ENCODE measurements at places on chromosomes 7 and 10.
A peak's percentile ranks its signal among the peaks of the same experiment; 100 is the strongest.

DNA sequence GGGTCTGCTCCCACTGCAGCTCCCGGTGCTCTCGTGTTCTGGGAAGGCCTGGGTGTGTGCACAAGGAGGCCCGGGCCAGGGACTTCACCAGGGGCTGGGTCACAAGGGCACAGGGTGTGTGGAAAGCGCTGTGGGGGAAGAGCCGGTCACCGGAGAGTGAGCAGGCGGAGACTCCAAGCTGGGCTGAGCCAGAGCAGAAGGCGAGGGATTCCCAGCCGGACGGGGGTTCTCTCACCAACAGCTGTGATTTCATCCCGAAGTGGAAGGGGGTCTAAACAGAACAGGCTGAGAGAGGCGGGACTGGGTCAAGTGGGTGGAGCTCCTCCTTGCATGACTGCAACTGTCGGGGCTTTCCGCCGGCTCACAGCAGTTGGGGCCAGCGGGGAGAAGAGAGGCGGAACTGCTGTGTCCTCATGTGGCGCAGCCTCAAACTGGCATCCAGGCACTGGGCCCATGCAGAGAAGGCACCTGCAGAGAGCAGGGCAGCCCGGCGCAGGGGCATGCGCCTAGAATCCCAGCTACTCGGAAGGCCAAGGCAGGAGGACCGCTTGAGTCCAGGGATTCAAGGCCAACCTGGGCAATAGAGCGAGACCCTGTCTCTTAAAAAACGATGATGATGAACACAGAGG lies 7.6 kb upstream of the ORAI2 start:
- DNase-seq = peak; percentile 76

DNA sequence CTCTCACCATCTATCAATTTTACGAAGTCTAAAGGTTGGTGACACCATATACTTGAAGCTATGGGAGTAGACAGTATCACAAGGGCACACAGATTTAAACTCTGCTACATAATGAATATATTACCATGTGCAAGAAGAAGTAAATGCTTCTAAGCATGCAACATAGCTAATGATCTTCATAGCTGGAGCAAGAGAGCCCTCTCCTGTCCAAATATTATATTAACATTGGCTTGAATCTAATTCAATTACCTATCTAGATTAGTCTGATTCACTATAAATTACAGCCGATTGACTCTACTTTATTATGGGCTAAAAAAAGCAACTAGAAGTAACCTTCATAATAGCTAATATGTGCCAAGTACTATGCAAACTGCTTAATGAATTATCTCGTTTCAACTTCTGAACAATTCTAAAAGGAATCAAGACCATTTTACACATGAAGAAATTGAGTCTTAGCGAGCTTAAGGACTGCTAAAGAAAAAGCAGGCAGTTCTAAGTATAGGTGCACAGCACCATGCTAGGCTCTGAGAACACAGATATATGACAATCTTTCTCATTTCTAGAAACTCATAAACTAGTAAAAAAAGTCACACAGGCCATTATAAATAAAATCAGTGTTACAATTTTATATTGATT lies 21.9 kb downstream of the FRA10AC1 start:
- DNase-seq = no peak

DNA sequence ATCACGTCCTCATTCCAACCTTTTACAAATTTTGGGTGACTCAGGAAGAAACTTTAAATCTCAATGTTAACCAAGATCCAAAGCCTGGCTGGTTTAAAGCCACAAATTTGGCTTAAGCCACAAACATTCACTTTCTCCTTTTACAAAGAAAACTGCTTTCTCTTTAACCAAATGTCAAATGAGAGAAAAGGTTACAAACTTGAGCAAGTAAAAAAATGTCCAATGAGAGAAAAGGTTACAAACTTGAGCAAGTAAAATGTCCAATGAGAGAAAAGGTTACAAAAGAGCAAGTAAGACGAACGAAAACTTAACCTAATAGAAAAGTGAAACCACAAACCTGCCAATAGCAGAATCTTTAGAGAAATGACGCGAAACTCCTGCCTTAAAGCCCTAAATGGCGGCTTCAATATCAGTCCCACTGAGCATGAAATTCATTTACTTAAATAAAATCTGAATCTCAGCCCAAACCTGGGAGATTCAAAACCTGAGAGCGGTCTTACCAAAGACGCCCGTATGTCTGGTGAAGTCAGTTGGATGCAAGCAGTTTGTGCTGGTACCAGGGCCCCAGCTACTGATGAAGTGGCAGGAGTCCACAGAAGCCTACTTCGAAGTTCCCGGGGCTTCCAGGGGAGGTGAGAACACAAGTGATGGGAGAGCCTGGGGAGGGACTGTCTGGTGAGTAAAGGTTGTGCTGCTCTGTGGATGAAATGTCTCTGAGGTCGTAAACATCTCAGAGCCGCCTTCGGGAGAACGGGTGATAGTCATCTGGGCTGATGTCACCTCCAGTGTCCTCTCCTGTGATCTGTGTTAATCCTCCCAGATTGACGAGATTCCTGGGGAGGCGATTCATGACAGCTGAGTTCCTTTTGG lies 74.6 kb downstream of the PAXIP1 start:
- peak; percentile 16 for DNase-seq

DNA sequence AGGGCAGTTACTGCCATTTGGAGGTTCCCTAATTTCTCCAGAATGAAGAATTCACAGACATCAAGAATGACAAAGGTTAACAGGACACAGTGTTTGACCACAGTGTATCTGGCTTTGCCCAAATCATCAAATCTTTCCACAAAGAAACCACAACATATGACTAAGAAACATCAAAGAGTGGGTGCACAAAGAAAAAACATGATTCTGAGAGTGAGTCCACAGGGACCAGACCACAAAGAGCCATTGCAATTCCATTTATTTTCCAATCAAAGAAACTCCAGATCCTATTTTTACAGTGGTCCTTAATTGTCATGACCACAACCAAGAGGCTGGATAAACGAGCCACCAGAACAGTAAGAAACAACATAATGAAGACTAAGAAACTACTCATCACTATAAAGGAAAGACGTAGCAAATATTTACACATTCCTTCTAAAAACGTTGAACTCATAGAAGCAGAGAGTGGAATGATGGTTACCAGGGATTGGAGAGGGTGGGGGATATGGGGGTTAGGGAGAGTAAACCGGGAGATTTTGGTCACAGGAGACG lies 286.5 kb downstream of the DOCK4 start:
- DNase-seq = no peak

DNA sequence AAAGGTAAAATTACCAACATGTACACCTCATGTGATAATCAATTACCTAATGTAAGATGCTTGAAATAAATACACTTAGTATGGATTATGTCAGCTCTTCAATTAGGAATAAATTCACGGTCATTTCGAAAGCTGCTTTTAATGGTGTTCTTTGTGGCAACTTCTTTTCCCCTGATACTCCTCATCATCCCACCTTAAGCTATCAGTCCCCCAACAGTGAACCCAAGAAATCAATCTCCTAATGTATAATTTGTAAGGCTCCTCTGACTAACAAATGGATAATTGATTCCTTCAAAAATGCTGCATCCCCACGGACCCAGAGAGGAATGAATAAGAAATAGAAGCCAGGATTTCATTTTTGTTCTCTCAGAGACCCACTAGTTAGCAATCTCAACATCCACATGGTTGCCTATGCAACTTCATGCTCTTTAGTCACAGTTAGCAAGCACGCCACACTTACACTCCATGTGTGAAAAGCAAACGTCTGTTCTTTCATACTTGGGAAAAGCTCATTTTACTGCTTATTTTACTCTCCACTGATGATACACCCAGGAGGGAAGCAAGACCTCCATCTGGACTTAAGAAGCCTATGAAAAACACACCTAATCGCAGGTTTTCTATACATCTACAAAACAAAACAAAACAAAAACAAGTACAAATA lies 70.1 kb downstream of the VPS41 start:
- DNase-seq = no peak

DNA sequence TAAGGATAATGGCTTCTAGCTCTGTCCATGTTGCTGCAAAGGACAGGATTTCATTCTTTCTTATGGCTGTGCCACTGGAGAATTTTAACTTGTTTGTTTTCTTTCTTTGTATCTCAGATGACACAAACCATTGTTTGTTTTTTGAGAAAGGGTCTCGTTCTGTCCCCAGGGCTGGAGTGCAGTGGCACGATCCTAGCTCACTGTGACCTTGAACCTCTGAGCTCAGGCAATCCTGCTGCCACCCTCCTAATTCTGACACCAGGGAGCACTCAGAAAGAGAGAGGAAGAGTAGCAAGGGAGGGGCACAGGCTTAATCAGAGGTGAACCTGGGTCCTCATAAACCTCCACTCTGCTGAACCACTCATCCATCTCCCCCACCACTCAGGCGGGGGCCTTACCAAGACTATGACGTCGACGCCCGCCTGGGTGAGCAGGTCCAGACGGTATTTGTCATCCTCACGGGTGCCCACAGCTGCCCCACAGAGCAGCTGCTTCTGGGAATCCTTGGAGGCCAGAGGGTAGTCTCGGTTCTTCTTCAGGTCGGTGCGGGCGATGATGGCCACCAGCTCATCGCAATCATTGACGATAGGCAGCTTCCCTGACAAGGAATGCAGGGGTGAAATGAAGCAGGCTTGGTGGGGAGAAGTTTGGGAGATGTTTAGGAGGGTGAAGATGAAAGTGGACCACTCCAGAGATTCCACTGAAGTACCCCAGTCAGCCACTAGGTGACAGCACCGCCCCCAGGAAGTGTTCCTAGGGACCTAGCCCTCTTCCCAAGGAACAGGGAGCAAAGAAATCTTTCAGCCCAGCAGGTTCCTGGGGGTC lies 11.6 kb downstream of the IMPDH1 start:
- DNase-seq = peak; percentile 33

- no peak for DNase-seq
These were observed 167.8 kb upstream of the ASAH2 start for GRCh38 chr10:50419091-50419490.

GRCh38 chr10:132627666-132628531 lies 90.3 kb downstream of the INPP5A start:
- no peak for DNase-seq

DNA sequence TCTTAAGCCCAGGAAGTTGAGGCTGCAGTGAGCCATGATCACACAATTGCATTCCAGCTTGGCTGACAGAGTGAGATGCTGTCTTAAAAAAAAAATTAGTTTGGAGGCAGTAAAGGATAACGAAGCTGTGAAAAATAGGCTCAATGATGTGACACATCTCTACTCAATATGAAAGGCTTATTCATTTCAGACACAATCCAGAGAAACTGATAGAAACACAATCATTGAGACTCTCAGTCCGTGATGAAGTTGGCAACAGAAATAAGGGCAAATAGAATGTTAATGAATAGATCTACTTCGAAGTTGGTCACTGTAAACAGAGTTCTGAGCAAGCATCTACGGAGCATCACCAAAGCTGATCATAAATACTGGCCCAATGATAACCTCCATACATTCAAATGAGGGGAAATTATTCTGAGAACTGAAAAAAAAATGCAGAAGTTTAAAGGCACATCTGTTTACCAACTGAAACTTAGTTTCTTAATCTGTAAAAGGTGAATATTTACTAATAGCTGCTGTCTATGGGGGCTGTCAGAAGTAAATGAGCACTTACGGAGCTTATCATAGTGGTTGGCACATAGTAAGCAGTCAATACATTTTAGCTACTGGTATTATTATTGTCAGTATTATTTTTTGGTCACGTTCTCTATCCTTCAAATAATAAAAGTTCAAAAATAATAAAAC lies 70.4 kb downstream of the AKR1B1 start:
- no peak for DNase-seq
